ENCODE measurements at places on chromosomes 5 and 9. TPM values are rescaled to one million over a fixed set of nuclear protein-coding genes. Genes with fewer than 3 reads are reported as not detected.

DNA sequence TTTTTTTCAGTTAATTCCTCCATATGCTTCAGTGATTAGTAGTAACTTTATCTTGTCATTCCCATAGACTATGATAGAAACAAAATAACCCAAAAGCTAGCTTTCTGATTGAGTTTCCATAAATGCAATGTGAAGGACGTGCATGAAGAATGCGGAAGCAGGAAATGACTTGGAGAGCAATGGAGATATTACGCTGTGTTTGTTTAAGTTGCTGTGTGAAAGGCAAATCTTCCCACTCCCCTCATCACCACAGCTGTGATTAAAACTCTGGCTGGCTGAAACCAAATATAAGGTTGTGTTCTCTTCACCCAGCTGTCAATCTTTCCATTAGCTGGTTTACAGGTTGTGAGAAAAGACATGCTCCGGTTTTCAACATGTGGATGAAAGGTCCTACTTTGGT lies 83.9 kb downstream of the NR2F1-AS1 start:
- no peak for DNase-seq

IL9 gene
- not detected for total RNA-seq

GRCh38 chr9:84839541-84839940 lies 170.0 kb downstream of the NTRK2 start:
- no peak for DNase-seq

CLTA gene
- total RNA-seq: 215 TPM

DNA sequence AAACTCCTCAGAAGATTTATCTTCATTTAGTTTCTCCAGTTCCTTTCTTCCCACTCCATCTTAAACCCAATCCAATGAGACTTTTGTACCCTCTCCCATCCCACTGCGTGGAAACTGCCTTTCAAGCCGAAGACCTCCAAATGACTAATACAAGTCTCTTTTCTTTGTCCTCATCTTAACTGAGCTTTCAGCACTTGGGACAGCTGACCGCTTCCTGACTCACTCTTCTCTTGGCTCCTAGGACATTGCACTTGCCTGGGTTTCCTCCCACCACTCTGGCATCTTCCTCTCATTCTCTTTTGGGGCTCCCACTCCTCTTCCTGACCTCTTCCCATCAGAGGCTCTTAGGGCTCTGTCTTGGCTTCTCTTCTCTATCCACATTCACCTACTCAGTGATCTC lies 243.7 kb downstream of the HSPA4 start:
- DNase-seq: no peak

PTGES gene
- 31.2 TPM for total RNA-seq

DNA sequence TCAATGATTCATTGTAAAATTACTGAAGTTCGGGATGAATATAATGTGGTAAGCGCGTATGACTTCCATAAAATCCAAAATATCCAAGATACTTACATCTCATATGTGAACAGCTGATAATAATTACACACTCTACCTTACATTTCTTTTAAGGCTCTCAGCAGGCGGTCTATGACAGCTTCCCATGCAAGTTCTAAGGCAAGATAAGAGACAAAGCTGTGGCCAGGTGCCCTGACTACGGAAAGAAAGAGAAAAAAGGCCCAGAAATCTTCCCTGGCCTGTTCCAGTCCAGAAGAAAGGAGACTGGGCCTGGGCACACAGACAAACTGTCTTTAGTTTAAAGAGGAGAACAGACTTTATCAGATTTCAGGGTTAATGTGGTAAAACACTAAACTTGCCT lies 69.1 kb downstream of the ARSB start:
- no peak for DNase-seq

GRCh38 chr5:37757980-37758582 lies 81.8 kb downstream of the GDNF start:
- no peak for DNase-seq

Data from esophagus squamous epithelium (tissue), 5 donors.